NCI-H187 treated with DMSO at 0.1 percent for 48 hours (cell line): ENCODE measurements at places on chromosomes 1 and 21.

- no peak for DNase-seq
These were observed 50.3 kb downstream of the PGM1 start for GRCh38 chr1:63643517-63643916.

DNA sequence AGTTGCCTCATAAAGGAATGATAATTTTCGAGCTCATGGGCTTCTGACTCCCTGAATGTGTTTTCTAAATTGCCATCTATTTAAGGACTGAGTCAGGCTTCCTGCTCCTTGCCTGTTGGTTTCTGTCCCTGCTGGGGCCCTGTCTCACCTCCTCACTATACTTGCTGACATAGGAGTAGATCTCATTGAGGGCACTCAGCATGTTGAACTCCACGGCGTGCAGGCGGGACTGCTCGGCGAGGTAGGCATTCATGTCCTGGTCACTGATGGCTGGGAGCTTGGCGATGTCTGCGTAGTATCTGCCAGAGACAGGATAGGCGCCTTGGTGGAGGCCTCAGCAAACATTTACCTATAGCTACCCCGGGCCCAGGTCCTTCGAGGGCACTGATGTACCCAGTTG lies 116.9 kb upstream of the CD34 start:
- no peak for DNase-seq

GRCh38 chr1:22074803-22075202 lies 22.3 kb downstream of the CDC42 start:
- DNase-seq = no peak

DNA sequence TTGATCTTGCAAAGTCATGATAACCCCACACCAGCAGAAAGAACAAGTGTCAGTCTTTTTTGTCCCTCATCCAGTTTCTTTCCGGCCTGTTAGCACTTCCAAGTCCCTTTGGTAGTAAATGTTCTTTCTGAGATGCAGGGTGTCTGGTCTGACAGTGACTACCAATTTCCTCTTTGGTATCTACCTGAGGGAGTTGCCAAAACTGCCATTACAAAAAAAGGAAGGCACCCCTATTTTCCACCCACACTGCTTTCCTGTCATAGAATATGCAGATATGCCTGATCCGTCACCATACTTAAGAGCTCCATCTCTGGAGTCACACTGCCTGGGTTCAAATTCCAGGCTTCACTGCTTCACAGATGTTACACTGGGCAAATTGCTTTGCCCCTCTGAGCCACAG lies 72.4 kb downstream of the ZNF281 start:
- no peak for DNase-seq

- no peak for DNase-seq
These were observed 43.1 kb downstream of the MROH9 start for GRCh38 chr1:170978371-170978910.
